CD4-positive, alpha-beta T cell treated with Interleukin-12 subunit alpha and Interleukin-12 subunit beta, for 1 hour (primary cell): ENCODE measurements at places on chromosomes 6 and 20.

GRCh38 chr6:2220154-2220553 lies 25.3 kb downstream of the GMDS start:
- no peak for DNase-seq

- DNase-seq: no peak
Observed at GRCh38 chr20:57087102-57087501, 179.3 kb downstream of the BMP7 start.

DNA sequence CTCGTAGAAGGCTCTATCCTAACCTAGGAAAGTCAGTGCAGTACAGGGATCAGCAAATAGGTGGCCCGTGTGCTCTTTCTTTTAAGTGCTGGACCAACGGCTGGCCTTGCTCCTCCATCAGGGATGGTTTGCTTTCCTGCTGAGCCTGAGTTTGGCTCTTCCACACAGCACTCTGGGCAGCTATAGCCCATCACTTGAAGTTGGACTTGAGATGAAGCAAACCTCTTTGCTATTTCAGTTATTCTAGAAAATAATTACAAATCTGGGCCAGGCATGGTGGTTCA lies 66.9 kb upstream of the KCNK16 start:
- DNase-seq: no peak

DNA sequence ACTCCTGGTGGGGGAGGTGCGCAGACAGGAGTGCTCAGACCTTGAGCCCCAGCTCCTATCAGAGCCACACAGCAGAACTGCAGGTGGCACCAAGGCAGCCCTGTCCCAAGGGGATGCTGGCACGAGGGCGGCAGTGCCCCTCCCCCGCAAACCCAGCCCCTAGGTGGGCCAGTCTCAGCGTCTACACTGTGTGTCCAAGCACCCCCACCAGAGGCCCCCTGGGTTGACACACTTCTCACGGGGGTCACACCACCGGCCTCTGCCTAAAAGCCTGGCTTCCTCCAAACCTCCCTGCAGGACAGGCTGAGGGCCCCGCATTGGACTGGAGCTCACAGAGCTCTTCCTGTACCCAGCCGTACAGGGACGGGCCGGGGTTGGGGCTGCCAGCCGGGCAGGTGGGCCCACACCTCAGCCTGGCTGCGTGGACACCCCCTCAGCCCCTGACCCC lies 8.1 kb downstream of the SLC2A4RG start:
- no peak for DNase-seq

- DNase-seq: no peak
Observed at GRCh38 chr6:42724825-42725224, 2.4 kb upstream of the PRPH2 start.

DNA sequence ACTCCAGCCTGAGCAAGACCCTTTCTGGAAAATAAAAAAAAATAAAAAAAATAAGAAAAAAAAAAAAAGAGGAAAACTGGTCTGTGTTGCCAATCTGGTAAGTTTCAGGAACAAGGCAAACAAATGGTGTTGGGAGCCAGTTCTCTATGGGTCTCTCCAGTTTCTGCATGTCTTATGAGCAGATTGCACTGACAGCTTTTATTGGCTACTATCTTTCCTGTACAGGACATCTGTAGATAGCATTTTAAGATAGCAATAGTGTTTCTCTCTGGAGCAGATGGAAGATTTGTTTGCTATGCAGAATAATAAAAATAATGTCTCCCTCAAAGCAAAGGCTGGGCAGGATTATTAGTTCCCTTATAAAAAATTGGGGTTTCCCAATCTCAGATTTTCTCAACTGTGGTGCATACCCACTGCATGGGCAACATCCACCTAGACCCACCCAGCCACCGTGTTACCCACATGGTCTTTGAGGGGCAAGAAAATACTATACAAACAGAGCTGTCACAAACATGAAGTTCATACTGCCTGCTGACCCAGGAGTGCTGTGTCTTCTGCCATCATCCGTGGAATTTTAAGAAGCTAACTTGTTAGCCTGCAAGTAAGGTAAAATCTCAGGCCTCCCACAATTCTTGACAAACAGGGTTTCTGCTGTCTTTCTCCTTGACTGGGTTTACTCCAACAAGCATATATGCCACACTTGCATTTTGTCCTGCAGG lies 9.5 kb downstream of the GMDS start:
- DNase-seq: no peak

- DNase-seq: no peak
Observed at GRCh38 chr6:6734479-6735465, 146.3 kb downstream of the LY86 start.

DNA sequence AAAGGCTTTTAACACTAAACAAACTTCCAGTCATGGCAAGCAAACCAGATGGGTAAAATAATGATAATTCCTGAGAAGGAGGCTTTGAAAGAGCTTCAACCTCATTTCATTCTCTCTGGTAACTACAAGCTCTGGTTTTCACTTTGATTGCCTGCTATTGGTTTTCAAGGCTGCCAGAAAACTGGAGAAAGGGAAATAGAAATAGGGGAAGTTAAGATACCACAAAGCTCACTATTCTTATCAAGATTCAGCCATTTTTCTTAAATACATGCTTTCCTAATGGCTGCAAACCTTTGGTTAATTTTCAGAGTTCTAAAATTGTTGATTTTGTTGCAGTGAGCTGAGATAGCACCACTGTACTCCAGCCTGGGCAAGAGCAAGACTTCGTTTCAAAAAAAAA lies 42.5 kb upstream of the NELFCD start:
- DNase-seq: no peak

DNA sequence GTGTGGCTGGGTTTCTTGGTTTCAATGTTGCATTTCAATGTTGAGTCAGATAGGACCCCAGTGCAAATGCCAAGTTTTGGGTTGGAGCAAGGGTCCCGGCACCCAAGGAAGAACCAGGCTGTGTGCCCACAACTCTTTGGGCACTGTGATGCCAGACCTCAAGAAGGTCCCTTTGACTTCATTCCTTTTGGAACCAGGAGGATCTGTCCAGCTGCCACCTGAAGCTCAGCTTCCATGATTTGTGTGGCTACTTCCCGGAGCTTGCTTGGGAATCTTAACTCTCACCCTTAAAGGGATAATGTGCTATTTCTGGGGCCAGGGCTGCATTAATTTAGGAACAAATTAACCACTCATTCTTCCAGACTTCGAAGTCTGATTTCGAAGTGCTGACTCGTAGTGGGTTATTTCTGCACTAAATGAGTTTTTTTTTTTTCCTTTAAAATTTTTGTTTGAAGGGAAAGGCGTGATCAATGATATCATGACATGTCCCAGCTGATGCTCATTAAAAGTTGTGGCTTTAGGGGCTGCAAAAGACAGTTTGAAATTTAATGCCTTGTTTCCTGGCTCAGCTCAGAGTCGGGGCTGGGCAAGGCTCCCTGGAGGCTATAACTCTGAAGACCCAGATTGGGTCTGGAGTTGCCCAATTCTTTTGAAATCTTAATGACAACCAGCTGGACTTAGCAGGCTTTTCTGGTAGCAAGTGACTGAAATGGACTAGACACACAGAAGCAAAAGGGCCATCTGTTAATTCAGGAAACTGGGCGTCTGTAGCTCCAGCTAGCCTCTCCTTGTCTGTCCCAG lies 24.0 kb upstream of the PHACTR3 start:
- DNase-seq: no peak

GRCh38 chr6:153125032-153125431 lies 6.0 kb downstream of the RGS17 start:
- no peak for DNase-seq

DNA sequence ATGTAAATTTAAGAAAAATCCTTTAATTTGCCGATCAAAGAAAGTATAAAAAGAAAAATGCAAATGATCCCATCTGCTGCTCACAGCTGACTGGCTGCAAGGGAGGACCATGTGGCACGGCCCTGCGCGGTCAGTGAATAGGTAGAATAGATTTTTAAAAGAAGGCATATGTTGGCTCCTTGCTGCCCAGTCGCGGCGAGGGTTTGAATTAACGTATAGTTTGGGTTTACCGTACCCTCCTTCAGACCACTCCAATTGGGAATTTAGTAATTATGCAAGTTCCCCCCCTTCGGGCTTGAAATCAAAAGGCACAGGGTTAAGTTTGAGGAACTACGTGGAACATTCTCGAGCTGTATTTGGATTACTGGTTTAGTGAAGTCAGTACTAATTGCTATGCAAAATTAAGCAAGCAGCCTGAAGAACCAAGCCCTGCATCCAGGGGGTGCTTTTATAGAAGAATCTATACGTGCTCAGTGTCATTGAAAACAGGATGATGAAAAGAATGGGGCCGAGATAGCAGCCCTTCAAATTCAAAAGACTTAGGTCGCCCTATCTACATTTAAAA lies 1.1 kb upstream of the BEND3 start:
- DNase-seq: peak; percentile 17

DNA sequence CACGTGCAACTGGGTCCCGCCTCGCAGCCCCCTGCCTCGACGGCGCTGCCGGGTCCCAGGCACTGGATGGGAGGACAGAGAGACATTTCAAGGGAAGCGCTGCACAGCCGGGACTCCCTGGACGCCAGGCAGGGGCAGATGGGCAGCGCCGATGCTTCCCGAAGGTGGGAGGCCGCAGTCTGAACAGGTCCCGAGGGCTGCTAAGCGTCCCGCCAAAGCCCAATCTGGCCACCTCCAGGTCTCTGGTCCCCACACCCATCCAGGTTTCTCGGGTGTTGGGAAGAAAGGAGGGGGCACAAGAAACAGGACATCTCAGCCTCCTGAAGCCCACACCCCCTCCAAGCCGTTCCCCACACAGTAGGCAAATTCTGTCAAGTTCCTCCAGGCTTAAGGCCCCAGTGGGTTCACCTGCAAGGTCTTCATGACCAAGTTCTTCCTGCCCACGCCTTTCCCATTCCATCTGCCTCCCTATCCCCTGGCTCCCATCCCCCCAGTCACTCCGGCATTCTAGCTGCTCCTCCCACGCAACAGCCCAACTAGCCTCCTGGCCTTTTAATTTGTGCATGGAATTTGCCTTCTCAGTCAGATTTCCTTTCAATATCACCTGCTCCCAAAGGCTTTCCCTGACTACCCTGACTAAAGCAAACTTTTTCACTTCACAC lies 5.4 kb upstream of the CPXM1 start:
- no peak for DNase-seq

DNA sequence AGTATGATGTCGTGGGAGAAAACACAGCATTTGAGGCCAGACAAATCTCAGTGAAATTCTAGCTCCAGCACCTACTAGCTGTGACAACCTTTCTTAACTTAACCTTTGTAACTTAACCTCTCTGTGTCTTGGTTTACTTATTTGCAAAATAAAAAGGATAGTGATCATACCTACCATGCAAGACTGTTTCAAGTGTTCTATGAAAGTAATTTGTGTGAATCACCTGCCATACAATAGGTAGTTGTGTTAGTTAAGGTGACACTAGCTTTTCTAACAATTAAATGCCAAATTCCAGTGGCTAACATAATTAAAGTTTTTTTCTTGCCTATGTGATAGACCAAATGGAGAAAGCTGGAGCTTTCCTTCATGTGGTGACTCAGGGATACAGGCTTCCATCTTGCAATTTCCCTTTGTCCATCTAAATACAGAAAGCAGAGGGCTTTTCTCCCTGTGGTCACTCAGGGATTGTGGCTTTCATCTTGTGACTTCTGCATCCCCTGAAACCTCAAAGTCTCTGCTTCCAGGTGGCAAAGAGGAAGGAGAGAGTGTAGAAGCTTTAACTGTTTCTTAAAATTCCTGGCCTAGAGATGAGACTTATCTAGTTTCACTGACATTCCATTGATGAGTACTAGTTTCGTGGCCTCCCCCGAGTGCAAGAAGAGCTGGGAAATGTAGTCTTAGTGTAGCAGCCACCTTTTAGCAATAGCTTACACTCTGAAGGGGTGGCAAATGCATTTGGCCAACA lies 311.4 kb downstream of the CLIC5 start:
- DNase-seq: no peak

DNA sequence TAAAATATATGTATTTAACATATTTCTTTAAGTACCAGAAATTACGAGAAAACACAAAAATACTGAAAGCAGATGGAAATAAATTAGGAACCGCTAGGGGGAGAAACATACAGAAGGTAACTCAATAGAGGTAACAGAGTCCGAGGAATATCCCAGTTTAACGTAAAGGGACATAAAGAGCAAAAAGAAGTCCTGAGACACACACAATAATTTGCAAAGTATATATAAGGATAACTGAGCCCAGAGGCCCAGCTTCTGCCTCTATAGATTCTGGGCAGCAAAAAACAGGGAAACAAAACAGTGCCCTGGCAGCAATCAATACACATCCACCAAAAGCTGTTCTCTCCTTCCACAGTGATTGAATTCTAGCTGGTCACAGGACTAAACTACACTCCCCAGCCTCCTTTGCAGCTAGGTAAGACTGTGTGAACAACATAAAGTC lies 15.1 kb downstream of the TBC1D32 start:
- peak; percentile 9 for DNase-seq

- no peak for DNase-seq
Observed at GRCh38 chr6:5191722-5192121, 69.0 kb downstream of the LYRM4 start.

DNA sequence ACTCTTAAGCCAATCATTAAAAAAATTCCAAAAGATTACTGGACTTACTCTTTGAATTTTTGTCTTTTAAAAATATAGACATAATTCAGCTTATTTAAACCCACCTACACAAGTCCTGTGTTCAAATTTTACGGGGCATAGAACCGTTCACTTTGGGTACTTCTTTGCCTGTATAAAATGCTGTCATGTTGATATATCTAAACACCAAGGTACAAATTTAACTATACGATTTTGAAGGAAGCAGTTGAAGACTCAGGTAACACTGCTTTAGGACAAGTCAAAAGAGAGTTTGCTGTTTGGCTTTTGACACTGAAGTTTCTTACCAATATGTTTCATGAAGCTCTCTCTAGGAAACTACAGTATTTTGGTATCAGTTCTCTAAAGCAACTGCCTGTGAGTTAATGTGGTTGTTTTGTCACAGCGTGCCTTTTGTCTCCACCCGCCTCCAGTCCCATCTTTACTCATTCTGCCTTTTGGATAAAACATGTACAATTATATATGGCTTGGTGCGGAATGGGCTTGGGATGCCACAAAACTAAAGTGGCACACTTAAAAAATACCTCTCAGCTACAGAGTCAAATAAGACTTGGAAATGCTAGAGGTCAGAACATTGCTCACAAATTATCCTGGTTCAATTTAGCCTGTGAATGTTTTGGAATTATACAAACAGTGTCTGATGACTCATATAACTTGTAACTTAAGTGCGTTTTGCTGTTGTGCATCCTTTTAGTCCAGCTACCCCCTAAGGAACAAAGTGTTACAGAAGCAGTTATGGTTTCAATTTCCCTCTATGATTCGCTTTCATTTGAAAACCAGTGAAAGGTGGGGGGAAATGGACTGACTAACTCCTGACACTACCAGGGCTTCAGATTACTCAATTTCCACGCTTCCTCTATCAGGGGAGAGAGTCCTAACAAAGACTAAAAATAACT lies 38.7 kb downstream of the RGS17 start:
- no peak for DNase-seq

- DNase-seq: no peak
Observed at GRCh38 chr6:21615504-21615903, 22.0 kb downstream of the SOX4 start.

DNA sequence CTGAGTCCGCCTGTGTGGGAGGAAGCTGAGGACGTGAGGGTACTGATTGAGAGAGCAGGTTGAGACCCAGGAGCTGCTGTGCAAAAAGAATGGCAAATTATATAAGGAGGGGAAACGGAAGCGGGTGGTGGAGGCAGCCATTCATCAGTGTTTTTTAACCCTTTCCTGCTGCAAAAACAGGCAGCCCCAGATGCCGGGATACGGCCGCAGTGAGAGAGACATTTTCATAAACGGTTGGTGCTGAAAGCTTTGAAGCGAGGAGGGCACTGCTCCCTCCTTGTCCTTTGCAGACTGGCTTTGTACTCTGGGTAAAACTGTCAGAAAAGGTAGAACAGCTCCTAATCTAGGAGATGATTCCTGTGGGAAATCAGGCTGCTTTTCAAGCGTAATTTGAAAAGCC lies 56.4 kb downstream of the TTI1 start:
- no peak for DNase-seq

- DNase-seq: peak; percentile 34
Observed at GRCh38 chr6:143059663-143060353, 881 bp upstream of the AIG1 start.
